Kidney epithelial cell (primary cell): ENCODE measurements at places on chromosomes 2 and 18.

- DNase-seq, result peak; percentile 97
These were observed 111.5 kb upstream of the SH3BP4 start for GRCh38 chr2:234840336-234840735.

- DNase-seq, result no peak
These were observed 16.2 kb upstream of the CAPN13 start for GRCh38 chr2:30823452-30823851.

- DNase-seq, result no peak
These were observed 41.6 kb downstream of the KCNE4 start for GRCh38 chr2:223093436-223094241.

- no peak for DNase-seq
These were observed 49.8 kb downstream of the GLS start for GRCh38 chr2:190930411-190930810.

DNA sequence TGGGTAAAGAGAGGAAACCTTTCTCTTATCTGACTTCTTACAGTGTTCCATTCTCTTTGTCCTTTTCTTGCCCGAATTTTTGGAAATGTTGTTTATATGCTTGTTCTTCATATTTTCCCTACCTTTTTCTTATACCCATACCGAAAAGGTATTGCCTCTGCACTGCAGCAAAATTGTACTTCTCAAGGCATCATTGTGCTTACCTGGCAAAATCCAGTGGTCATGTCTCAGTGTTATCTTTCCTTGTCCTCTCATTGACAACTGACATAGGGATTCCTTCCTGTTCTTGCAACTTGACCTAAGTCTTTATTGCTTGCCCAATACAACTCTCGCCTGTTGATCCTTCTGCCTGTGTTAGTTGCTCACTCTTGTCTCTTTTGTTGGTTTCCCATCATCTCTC lies 842.2 kb downstream of the CNTNAP5 start:
- no peak for DNase-seq

- no peak for DNase-seq
These were observed 112.8 kb downstream of the NBAS start for GRCh38 chr2:15448250-15448839.

DNA sequence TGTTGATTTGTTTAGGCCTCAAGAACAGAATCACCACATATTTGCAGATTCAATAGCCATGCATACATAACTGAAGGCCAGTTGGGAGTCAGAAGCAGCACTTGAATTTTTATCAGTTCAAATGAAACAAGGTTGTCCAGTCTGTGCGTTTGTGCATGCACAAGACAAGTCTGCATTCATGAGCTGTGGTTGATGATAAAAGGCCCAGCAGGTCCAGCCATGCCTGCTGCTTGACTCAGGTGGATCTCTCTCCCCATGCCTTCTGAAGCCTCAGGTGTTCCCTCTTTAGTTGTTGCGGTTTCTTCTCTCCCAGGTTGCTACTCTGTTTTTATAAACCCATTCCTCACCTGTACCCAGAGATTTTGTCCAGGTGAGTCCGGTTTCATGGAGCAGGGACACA lies 124.5 kb downstream of the CCDC102B start:
- no peak for DNase-seq

GRCh38 chr2:108613261-108614042 lies 79.2 kb downstream of the LIMS1 start:
- DNase-seq, result no peak

GRCh38 chr2:15705310-15705709 lies 113.6 kb downstream of the DDX1 start:
- no peak for DNase-seq

DNA sequence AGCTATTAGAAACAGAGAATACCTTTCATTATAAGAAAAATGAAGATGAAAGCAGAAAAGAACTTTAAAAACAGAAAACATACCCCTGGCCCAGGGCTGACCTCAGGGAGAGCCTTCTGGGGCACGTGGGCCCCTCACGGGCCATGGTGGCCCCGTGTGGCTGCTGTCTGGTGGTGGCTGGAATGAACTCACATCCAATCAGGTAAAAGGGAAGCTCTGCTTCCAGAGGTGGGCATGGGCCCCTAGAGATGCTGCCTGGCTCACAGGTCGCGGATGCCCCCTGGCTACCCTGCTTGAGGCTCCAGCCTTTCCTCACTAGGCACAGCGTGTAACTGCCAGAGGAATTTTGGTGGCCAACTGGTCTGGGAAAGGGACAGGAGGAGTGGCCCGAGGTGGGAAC lies 16.6 kb downstream of the SNORC start:
- no peak for DNase-seq

- no peak for DNase-seq
These were observed 100.3 kb downstream of the MCFD2 start for GRCh38 chr2:46815121-46815802.

GRCh38 chr2:148613231-148614013 lies 31.1 kb upstream of the EPC2 start:
- no peak for DNase-seq

DNA sequence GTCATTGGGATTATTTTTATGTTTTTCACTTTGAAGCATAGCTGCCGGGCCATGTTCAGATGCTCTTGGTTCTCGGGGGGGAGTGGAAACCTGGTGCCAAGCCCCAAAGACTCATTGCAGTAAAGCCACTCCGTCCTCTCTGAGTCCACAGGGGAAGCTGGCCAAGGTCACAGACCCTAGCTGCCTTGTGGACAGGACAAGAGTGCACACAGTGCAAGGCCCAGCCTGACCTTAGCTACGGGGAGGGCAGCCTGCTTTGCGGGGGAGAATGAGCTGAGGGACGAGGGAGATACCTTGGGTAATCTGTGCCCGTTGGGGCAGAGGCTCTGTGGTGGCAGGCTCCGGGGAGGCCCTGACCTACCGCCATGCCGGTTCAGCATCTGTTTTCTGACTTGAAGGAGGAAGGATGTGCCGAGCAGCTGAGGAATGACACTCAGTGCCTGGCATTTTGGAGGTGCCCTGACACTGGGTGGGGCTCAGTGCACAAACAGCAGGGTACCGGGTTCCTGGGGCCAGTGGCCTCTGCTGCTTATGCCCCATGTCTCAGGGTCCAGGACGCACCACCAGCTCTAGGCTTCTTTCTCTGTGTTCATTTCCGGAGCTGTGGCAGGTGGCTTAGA lies 87.2 kb downstream of the STPG4 start:
- DNase-seq, result no peak

DNA sequence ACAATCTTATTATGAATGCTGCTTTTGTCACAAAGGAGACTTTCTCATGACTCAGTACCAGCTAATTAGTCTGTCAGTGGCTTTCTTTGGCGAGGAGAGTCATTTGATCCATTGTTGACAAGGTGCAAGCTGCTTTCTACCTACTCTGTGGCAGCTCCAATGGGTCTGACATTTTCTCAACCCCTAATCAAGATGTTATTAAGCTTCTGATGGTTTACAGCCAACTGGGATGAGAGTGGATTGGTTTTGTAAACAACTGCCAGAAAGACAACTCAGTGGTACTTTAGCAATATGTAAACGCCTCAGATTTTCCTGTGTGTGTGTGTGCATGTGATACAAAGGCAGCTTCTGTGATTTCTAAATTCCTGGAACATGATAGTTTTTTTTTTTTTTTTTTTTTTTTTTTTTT lies 8.2 kb upstream of the CLIP4 start:
- DNase-seq, result no peak

- no peak for DNase-seq
These were observed 18.7 kb upstream of the ACKR3 start for GRCh38 chr2:236550701-236551465.

DNA sequence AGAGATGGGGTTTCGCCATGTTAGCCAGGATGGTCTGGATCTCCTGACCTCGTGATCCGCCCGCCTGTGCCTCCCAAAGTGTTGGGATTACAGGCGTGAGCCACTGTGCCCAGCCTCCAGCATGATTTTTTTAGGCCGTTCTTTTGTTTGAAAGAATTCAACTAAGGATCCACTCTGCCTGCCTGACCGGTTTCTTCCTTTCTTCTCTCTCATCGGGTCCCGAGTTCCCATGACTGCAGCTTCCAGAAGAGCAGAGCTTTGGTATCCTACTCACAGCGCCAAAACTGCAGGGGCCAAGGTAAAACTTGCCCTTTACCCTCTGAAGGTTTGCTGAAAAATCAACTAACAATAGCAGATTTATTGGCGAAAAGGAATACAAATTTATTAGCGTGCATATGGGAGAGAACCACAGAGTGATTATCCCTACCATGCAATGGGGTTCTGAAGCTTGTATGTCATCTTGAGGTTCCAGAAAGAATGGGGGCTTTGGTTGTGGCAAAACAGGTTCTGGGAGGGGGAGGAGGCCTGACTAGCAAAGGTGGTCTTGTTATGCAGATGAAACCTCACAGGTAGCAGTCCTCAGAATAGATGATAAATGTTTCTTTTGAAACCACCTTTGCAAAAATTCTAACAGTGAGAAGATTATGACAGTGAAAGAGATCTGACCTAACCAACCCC lies 87.0 kb upstream of the MSH6 start:
- no peak for DNase-seq

DNA sequence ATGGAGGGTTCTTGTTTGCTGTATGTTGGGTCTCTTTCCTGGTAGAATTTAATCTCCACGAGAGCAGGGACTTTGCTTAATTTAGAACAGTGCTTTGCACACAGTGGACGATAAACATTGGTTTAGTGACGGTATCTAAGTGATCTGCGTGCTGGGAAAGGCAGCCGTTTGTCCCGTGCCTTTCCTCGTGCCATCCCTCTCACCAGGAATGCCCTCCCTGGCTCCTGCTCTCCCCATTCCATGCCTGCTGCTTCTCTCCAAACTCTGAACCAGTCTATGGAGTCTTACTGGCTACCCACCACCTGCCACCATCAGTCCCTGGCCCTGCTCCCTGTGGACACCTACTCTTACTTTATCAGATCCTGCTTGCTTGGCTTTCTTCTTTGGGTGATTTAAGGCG lies 27.3 kb upstream of the TNP1 start:
- no peak for DNase-seq

GRCh38 chr2:28648147-28648546 lies 103.5 kb upstream of the PPP1CB start:
- no peak for DNase-seq
